ENCODE measurements at places on chromosomes 5 and 9.

GRCh38 chr9:100227636-100228035, 125.1 kb downstream of the TEX10 start:
- no peak for DNase-seq

DNA sequence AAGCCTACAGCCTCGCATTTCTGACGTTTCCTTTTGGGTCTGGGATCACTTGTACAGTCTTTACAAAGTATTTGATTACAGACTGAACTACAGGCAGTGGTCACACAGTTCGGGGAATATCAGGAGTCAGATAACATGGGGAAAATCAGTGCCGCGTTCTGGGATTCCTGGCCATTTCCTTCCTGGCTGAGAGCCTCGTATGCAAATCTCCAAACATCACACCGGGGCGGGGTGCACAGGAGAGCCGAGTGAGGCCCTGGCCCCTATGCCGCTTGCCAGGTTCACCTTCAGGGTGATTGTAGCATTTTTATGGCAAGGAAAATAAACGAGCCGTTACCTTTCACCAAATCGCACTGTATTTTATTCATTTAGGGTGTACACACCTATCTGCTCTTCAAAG, 29.6 kb upstream of the SLC9A3 start:
- DNase-seq = no peak

DNA sequence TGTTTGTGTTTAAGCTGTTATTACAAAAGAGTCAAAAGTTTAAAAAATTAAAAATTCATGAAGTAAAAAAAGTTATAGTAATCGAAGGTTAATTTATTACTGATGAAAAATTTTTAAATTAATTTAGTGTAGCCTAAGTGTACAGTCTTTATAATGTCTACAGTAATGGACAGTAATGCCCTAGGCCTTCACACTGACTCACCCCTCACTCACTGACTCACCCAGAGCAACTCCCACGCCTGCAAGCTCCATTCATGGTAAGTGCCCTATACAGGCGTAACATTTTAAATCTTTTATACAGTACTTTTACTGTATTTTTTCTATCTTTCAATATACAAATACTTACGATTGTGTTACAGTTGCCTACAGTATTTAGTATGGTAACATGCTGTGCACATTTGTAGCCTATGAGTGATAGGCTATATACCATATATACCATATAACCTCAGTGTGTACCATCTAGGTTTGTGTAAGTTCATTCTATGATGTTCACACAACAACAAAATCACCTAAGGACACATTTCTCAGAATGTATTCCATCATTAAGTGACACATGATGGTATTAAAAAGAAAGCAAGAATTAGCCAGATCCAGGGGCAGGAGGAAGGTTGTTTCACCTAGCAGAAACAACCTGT, 40.1 kb downstream of the DCAF10 start:
- DNase-seq = no peak

DNA sequence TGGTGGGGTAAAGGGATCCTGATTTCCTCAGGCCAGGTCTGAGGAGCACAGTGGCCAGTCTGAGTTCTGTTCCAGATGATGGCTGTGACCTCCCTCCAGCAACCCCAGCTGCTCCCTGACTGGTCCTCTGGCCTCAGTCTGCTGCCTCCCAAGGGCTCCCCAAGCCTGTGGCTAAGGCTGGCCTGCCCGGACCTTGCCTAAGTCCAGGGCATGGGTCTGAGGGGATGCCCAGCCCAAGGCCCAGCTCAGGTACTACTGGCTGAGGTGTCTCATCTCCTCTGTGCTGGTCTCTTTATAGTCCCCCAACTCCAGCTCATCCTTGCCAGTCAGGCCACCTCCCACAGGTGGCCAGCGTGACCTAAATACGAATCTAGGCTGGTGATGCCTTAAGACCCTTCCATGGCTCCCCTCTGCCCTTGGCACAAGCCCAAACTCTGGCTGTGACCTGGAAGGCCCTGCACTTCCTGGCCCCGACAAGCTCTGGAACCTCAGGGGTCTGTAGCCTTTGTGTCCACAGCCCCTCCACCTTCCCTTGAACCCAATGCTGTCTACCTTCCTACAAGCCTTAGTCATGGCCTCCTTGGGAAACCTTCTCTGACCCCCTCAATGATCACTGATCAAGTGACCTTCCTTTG, 9.8 kb downstream of the KIF12 start:
- no peak for DNase-seq

GRCh38 chr5:151094852-151095245, 14.0 kb upstream of the TNIP1 start:
- DNase-seq = no peak

DNA sequence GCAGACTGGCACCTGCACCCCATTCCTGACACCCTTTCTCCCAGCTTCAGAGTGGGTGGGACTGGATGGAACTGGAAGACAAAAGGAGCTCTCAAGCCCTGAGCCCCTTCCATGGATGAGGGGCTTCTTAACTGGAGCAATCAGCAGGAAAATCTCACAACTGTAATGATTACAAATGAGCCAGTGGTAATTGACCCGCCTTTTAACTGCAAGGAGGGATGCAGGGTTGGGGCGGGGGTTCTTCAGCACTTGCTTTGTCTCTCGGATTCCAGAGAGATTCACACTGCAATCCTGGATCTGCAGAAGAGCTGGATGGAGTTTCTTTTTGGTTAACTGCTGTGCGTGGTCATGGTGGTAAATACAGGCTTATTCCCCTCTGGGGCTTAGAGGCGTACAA, 160.1 kb upstream of the SHB start:
- no peak for DNase-seq

- no peak for DNase-seq
Measured at GRCh38 chr5:132012371-132013005, 1.0 kb upstream of the ACSL6 start.

DNA sequence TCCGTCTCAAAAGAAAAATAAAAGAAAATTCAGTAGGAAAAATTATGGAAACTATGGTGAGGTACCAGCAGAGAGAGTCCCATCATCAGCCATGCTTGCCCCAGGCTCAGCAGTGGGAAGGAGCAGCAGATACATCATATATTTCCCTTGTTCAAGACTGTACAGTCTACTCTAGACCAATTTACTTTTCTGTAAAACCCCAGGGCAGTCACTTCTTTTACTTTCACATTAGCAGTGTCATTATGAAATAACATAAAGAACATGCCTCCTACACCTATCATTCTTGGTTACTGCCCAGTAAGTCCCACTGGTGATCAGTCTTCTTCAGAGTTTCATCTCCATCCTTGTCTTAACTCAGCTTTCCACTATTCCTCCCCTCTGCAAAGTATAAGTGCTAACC, 1145.0 kb downstream of the MAT2B start:
- DNase-seq = no peak

GRCh38 chr5:54884195-54884536, 101.2 kb downstream of the ESM1 start:
- no peak for DNase-seq
